ENCODE measurements at places on chromosomes 11 and 22.

- no peak for DNase-seq
Observed at GRCh38 chr11:111777094-111778046, 11.2 kb upstream of the PPP2R1B start.

DNA sequence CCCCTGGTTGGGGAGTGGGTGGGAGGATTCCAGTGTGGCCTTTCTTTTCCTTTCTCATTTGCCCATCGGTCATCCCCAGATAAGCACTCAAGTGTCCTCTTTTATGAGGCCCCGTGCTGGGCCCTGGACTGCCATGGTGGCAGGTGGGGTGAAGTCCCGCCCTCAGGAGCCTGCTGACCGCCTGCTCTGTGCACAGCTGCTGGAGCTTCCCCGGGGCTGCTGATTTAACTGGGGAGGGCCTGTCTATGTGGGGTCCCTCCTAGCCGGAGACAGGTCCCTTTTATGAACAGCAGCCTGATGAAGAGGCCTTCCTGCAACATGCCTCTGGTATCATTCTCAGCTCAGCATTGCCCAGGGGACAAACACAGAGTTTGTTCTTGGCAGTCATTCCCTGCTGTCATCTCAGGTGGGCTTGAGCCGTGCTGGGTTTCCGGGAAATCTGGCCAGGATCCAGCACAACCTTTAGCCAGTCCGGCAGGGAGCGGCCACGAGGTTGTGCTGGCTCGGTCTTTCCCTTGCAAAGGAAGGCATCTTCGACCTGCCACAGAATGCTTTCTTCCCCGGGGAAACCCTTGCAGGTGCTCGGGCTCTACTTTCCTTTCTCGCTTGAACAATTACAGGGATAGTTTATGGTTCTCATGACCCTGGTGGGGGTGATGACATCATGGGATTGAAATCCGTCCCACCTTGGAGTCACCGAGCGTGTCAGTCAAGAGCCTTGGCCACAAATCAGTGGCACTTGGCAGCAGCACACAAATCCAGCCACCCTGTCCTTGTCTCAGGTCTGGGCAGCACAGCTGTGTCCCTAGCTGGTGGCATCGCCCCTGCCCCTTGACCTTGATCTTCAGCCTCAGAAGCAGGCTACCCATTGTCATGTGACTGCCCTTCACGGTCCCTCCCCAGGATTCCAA lies 20.1 kb downstream of the ST14 start:
- no peak for DNase-seq

GRCh38 chr11:118109231-118109630 lies 22.5 kb upstream of the SMIM35 start:
- no peak for DNase-seq

DNA sequence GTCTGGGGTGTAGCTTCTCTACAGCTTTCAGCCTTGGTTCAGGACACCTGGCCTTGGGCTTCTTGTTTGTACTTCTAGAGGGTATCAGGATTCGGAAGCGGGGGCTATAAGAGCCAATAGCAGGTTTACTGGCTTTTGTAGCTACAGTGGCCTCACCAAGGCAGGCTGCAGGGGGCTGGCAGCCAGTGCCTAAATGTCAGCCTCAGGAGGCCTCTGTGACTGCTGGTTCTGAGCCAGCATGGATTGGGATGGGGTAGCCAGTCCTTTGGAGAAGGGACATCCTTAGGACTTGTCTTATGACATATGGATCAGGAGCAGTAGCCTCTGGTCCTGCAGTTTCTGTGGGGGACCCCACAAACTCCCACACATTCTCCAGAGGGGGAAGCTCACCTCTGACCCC lies 29.9 kb downstream of the EIF3F start:
- no peak for DNase-seq

DNA sequence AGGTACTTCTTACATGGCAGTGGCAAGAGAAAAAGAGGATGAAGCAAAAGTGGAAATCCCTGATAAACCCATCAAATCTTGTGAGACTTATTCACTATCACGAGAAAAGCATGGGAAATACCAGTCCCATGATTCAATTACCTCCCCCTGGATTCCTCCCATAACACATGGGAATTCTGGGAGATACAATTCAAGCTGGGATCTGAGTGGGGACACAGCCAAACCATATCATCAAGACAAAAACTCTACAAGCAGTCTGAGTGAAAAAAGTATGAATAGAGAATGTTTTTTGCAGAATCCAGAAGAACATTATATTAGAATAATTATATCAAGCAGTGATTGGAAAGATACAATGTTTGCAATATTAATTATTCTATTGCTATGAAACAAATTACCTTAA lies 893.7 kb downstream of the FAM181B start:
- DNase-seq, result no peak

DNA sequence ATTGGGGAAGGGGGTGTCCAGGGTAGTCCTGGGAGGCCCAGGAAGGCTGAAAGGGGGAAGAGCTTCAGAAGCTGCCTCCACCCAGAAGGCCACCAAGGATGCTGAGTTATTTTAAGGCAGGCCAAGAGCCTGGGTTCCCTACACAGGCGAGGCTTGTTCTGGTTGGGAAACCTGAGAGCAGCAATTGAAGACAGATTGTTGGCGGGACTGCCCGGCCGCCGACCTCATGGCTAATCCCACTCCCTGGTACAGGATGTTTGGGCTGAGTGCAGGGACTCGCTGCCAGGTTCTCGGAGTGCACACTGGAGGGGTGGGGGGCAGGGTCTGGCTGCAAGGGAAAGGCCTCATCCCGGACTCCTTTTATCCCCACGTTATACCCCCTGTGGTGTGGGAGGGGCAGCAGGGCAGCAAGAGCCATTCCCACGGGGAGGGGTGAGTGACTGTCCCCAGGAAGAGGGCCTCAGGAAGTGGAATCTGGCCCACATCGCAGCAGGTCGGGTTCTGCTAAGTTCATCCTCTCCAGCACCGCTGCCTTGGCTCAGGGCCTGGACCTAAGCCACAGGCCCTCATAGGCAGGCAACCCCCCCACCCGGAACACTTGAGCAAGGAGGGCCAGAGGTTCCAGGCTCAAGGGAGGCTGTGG lies 43.6 kb upstream of the PRR5 start:
- no peak for DNase-seq

DNA sequence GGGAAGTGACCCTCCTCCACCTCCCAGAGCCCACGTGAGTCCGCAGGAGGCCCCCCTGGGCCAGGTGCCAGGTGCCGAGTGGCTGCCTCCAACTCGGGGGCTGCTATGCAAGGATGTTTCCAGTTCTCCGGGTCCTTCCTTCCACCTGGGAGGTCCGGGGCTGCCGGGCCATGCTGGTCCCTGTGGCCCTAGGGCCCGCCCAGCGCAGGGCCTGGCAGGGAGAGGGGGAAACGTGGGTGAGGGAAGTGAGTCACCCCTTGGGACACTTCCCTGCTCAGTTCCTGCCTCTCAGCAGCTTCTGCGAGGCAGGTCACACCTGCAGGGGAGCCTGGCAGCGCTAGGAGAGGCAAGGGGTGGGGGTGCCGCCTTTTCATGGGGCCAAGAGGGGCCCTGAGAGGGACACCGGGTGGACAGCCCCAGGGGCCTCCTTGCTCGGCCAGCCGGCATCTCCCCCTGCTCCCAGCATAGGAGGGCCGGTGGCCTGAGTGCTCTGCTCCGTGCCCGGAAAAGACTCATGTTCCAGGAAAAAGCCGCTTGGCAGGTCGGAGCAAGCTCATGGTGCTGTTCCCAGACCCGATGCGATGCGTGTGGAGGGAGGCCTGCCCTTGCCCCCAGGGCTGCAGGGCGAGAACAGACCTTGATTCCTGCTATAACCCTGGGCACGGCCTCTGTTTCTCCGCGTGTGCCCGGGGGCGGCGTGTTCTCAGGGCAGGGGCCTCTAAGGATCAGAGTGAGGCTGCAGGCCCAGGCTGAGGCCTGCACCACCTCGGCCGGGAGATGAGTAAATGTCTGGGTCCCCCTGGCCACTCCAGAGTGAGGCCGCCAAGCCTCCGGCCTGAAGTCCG lies 30.3 kb upstream of the WNT7B start:
- DNase-seq, result no peak

- DNase-seq, result no peak
Observed at GRCh38 chr11:1917523-1918435, 1.7 kb upstream of the TNNT3 start.

DNA sequence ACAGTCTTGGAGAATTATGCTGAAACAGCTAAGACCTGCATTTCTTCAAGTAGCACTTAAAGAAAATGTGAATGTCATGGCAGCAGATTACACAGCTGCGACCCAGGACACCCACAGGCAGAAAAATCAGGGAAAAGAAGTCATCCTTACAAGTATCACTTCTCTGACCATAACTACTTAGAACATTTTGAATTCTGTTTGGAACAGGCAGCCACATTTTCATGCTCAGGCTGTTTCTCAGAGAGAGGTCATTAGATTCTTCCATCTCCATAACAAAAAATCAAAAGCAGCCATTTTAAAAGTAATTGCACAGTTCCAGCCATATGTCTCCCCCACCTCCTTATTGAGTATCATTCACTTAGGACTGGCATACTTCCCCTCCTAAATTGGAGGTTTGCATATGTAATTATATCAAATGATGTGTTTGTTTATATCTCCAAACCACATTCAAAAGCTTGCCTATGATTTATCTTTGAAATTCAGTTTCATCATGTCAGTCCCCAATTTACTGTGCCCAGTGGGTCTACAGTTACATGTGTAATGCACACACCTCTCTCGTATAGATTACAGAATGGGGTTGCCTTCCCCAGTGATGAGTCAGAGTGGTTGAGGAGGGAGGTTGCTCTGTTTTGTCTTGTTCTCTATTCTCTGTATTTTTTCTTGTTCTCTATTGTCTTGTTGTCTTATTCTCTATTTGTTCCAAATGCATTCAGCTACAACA lies 276.5 kb upstream of the MTNR1B start:
- no peak for DNase-seq

- no peak for DNase-seq
Observed at GRCh38 chr11:64850979-64851567, 6.6 kb upstream of the CDC42BPG start.

GRCh38 chr11:12232817-12233601 lies 122.6 kb downstream of the MICAL2 start:
- DNase-seq, result no peak

DNA sequence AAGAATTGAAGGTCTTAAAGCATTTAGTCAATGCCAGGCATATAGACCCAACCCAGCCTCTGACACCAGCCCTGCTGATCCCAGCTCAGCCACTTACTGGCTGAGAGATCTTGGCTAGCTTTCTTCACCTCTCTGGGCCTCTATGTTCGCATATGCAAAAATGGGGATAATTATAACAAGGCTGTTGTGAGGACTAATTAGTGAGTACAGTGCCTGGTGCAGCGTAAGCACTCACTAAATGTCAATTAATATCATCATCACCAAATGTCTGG lies 10.5 kb downstream of the CHST1 start:
- DNase-seq, result no peak

- DNase-seq, result no peak
Observed at GRCh38 chr11:2743427-2744110, 43.8 kb upstream of the KCNQ1OT1 start.

DNA sequence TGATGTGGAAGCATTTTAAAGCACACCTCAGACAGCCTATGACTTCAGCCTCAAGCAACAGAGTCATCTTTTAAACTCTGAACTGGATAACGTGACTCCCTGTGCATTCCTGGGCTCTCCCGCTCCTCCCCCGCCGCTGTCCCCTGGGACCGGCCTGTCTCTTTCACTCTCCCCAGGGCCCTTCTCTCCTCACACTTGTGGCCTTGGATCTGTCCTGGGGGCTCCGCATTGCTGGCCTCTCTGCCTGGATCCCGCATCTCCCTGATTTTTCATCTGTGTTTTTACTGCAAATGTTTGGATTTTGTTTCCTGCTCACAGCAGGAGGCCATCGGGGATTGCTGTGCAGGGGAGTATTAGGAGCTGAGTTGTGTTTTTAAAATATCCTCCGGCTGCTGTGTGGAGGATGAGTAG lies 15.4 kb downstream of the C11orf24 start:
- DNase-seq, result no peak

- no peak for DNase-seq
Observed at GRCh38 chr11:131932584-131933325, 562.3 kb downstream of the NTM start.

DNA sequence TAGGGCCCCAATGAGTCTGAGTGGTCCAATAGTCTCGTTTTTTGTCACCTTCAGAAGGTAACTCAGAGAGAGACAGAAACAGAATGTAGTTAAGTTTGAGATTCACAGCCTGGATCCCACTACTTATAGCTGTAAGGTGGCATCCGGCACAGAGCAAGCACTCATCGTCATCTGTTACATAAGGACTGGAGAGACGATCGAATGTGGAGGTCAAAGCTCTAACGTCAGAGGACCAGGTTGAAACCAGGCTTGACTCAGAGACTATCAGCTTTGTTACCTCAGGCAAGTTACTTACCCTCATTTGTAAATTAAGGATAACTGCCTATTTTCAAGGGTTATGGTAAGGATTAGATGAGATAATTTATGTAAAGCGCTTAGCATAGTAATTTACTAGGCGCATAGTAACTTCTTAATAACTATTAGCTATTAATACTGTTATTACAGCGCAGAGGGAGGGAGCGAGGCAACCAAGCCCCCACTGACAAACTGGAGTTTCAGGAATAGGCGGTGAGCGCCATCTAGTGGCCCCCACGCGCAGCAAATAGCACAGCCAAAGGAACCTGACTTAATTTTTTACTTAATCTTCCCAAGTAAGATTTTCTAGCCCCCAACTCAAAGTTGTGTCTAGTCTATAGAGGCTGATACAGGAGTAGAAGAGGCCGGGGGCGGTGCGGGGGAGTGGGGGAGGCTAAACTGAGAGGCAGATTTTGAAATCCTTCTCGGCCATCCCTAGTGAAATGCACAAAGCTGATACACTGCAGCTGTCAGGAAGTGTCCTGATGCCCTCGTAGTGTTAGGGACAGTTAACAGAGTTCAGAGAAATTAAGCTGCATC lies 29.0 kb upstream of the API5 start:
- no peak for DNase-seq

- DNase-seq, result no peak
Observed at GRCh38 chr11:46682773-46683752, 17.4 kb downstream of the ARHGAP1 start.

DNA sequence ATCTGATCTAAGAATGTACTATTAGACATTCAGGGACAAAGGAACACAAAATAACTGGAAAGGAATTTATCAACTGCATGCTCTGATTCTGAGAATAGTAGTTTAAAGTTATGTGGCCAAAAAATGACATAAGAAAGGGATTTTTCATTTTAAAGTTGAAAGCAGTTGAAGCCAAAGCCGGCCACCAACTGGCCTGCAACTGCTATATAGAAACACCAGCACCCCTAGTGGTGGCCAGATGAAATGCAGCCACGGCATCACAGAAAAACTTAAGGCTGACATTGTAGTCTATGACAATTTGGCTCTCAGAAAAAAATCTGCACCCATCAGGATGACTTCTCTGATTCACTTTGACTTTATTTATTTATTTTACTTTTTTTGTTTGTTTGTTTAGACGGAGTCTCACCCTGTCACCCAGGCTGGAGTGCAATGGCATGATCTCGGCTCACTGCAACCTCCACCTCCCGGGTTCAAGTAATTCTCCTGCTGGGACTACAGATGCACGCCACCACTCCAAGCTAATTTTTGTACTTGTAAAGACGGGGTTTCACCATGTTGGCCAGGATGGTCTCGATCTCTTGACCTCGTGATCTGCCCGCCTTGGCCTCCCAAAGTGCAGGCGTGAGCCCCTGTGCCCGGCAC lies 59.2 kb downstream of the SLC35F2 start:
- DNase-seq, result no peak

All from esophagus squamous epithelium (tissue), 5 donors.